ENCODE measurements at places on chromosomes 11 and 22. TPM values are rescaled to one million over a fixed set of nuclear protein-coding genes. Genes with fewer than 3 reads are reported as not detected.

- ATAC-seq, result no peak
Observed at GRCh38 chr11:62926680-62927455, 5.7 kb upstream of the CHRM1 start.

DNA sequence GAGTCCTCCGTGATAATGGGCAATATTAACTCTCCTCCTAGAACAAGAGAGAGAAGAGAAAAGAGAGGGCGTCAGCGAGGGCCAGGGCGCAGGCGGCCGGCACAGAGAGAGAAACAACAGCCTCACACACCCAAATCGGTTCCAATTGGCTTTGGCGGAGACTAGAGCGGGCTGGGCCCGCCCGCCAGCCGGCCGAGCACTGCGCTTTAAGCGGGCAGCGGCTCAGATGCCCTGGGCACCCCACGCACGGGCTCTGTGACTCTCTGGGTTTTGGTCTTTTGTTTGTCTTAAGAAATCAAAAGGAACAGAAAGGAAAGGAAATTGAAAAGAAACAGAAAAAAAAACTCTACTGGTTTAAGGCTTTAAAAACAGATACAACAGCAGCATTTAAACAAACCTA lies 17.0 kb downstream of the SLC22A12 start:
- ATAC-seq, result no peak

DNA sequence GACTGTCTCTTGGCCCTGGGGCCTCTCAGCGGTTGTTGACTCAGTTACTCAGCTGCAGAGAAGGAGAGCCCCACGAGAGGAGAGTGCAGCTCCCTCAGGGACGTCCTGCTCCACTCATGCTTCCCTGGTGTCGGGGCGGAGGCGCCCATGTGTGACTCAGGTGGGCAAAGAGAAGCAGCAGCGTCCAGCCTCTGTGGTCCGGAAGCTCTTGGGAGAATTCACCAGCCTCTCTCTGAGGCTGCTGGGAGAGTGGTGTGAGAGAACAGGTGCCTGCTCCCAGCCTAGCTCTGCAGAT lies 25.7 kb downstream of the GLB1L2 start:
- ATAC-seq, result no peak

DNA sequence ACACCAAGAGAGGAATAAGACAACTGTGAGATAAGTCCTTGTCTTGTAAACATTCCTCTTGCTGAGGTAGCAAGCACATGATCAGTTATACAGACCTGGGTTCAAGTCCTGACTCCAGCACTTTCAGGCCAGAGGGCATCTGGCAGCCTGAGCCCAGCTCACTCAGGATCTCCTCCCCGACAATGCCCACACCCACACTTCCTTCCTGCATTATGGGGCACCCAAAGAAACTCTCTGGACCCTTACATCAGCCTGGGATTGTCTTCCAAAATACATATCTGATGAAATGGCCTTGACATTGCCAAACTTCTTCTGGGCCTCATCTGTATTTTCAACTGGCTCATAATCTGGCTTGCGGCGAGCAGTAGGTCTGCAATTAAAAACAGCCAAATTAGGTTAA lies 48.6 kb downstream of the ARFGAP3 start:
- no peak for ATAC-seq

GRCh38 chr11:31500560-31500959 lies 8.9 kb downstream of the IMMP1L start:
- ATAC-seq, result no peak

Gene B3GAT3
- 28.5 TPM for total RNA-seq

Gene SPDYC
- not detected for total RNA-seq

GRCh38 chr22:39207141-39208012 lies 37.4 kb downstream of the PDGFB start:
- peak; percentile 91 for ATAC-seq

DNA sequence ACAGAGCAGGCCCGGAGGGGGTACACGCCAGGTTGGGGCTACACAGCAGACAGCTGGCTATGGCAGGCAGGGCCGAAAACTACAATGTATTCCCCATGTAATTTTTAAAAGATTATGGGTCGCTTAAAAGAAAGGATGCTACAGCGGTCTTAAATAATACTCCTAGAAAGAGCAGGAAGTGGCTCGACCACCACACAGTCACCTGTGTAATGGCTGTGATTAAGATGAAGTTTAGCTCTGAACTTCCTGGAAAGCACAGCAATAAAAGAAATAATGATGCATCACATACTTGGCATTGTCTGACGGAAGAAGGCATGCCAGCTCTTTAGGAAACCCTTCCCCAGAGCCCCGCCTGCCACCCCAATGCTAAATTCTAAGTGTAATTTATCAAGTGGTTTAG lies 32.6 kb downstream of the WNT11 start:
- ATAC-seq, result no peak

DNA sequence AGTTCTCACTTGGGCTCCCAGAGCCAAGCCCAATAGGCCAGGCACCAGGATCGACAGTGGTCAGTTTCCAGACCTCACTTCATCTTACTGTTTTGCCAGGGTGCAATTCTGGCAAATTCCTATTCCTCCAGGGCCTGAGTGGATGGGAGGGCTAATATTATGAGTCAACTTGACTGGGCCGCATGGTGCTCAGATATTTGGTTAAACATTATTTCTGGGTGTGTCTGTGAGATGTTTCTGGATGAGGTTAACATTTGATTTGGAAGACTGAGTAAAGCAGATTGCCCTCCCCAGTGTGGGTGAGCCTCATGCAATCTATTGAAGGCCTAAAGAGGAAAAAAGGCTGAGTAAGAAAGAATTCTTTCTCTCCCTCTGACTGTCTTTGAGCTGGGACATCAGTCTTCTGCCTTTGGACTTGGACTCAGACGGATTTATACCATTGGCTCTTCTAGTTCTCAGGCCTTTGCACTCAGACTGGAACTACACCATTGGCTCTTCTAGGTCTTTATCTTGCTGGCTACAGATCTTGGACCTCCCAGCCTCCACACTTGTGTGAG lies 132.9 kb upstream of the ZBED5 start:
- ATAC-seq, result no peak

- ATAC-seq, result no peak
Observed at GRCh38 chr11:115321605-115322289, 182.5 kb downstream of the CADM1 start.

- no peak for ATAC-seq
Observed at GRCh38 chr11:47466201-47466600, 17.3 kb upstream of the RAPSN start.

GRCh38 chr11:12303421-12304149 lies 73.8 kb upstream of the PARVA start:
- ATAC-seq, result no peak

Gene FOLR2
- not detected for total RNA-seq

Gene ANO1
- total RNA-seq, result 0.71 TPM

DNA sequence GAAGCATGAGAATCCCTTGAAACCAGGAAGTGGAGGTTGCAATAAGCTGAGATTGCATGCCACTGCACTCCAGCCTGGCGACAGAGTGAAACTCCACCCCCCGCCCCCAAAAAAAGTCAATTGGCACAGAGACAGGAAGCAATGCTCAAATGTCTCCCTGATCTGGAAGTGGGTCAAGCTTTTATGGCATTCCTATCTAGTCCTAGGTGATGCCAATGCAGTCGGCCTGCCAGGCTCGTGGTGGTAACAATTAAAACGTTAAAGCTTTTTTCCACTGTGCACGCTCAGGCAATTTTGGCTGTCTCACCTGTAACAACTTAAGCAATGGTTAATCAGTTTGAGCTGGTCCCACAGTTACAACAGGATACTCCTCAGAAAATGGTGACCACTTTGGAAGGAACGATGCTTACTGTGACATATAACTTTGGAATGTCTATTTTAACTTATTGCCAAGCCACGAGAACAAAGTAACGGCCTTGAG lies 18.9 kb upstream of the PISD start:
- ATAC-seq, result no peak

Gene SSH3
- total RNA-seq, result 10.6 TPM

- no peak for ATAC-seq
Observed at GRCh38 chr11:117796456-117796871, 552 bp downstream of the DSCAML1 start.

Gene ARCN1
- 112 TPM for total RNA-seq

DNA sequence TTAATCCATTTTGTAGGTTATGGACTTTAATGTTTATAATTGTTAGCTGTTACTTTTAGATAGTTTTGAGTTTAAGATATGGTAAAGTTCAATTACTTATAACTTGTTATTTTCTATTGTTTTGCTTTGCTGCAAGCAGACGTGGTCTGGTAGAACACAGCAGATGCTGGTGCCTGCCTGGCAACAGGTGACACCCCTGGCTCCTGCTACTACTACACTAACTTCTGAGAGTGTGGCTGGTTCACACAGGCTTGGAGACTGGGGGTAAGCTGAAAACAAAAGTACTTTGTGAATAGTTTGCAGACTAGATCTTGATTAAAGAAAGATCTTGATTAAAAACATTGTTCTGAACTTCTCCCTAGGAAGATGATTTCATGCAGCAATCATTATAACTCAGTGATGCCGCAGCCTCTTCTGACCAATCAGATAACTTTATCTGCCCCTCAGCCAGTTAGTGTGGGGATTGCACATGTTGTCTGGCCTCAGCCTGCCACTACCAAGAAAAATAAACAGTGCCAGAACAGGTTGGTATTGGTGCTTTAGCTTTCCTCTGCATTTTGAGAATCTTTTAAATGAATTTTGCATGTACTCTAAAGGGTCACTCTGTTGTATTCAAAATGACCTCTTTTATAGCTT lies 90.4 kb downstream of the HIPK3 start:
- ATAC-seq, result no peak

Measured in motor neuron (in vitro differentiated cells).